ENCODE measurements at places on chromosomes 7 and 10. TPM values are rescaled to one million over a fixed set of nuclear protein-coding genes. Genes with fewer than 3 reads are reported as not detected.
A peak's percentile ranks its signal among the peaks of the same experiment; 100 is the strongest.

NME8 gene
- not detected for polyA plus RNA-seq

GRCh38 chr10:79454259-79454658 lies 8.8 kb upstream of the ZCCHC24 start:
- DNase-seq, result peak; percentile 97

GRCh38 chr10:34824870-34825269 lies 9.8 kb upstream of the PARD3 start:
- DNase-seq, result no peak

GRCh38 chr10:509361-510102 lies 179.9 kb downstream of the DIP2C start:
- DNase-seq, result no peak

DNA sequence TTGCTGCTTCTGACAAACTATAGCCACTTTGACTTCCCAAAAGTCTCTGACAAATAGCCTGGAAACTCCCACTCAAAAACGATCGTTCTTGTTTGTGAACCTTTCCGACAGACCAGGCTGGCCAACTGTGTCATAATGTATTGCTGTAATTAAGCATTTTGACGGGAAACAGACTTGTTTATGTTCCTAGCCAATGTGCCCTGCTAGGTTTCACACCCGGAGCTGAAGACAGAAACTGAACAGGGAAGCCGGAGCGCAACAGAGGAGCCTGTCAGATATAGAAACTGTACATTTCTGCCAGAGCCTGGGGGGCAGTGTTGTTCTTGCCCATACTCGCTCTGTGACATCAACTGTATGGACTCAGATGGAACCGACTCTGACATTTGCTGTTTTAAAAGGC lies 55.3 kb upstream of the C7orf33 start:
- no peak for DNase-seq

DNA sequence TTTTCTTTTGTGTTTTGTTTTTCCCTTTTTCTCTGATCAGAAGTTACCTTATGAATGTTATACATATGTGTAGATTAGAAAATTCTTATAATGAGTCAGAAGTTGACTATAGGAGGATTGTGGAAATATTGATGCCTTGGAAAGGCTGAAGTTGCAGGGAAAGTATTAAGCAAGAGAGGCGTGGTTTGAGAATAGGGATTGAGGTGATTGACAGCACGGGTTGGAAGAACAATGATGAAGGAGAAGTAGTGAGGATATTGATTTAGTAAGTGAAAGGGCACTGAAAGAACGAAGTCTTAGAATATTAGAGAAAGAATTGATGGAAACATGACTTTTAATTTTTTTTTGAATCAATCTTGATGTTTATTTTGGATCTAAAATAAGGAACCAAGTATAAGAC lies 176.0 kb downstream of the EXOC4 start:
- no peak for DNase-seq

DNA sequence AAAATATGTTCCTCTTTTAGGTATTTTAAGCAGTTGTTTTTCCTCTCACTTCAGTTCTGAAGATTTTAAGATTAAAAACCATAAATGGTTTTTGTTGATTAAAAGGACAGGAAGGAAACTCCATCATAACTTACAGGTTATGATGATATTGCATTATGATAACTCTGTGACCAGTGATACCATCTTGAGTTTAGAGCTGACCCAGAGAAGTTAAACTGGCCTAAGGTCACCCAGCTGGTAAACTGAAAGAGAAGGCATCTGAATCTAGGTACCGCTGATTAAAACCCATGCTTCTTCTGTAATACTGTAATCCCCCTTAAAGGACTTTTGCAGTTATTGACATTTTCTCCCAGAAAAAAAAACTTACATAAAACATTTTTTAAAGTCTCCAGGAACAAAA lies 29.6 kb downstream of the LOXL4 start:
- no peak for DNase-seq

GRCh38 chr10:75012471-75012870 lies 99.0 kb upstream of the SAMD8 start:
- no peak for DNase-seq

GRCh38 chr10:124560377-124561105 lies 98.9 kb downstream of the LHPP start:
- DNase-seq, result peak; percentile 82

All from GM23248 (cell line).